Stimulated activated naive CD4-positive, alpha-beta T cell treated with Interleukin-2 at 50 U/mL for 16 hours (primary cell): ENCODE measurements at places on chromosomes 4 and X.

DNA sequence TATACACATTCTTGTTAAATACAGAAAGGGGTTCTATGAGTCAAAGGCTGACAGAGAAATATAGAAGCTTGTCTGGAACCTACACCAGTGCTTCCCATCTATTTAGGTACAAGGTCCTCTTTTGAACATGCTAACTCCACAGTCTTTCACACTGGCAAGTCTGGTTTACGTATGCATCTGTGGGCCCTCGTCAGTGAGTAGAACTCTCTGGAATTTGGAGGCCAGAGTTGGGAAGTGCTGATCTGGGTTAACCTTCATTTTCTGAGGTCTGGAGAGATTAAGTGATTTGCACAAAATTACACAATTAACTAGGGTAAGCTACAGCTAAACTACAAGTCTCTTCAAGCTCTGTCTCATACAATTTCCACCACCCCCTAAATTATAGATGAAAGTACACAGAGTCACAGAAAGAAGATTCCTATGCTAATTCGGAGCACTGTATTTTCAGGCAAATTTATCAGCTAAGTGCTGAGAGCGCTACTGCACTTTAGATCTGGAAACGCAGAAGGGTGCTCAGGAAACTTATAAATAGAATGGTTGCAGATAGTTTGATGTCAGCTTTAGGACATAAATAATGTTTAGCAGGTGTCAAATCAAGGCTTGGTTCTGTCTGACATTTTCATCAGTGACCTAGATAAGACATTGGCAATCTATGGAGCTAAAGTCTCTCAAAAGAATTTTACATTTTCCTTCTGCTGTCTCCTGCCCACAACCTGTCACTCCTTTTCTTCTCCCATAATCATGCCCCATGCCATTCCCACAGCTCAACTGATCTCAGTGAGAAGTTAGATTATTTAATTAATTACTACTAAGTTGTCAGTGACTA lies 43.0 kb upstream of the PDLIM5 start:
- DNase-seq, result no peak

- no peak for DNase-seq
These were observed 609.8 kb downstream of the ZNF674 start for GRCh38 chrX:45935408-45935807.

DNA sequence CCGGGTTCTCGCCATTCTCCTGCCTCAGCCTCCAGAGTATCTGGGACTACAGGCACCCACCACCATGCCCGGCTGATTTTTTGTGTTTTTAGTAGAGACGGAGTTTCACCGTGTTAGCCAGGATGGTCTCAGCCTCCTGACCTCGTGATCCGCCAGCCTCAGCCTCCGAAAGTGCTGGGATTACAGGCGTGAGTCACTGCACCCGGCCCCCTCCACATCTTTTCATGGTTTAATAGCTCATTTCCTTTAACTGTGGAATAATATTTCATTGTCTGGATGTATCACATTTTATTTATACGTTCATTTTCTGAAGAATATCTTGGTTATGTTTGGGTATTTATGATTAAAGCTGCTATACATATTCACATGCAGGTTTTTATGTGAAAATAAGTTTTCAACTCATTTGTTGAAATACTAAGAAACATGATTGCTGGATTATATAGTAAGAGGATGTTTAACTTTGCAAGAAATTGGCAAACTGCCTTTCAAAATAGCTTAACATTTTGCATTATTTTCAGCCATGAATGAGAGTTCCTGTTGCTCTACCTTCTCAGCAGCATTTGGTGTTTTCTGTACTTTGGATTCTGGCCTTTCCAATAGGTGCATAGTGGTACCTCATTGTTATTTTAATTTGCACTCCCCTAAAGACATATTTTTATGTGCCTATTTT lies 591.9 kb downstream of the TECRL start:
- DNase-seq, result no peak

DNA sequence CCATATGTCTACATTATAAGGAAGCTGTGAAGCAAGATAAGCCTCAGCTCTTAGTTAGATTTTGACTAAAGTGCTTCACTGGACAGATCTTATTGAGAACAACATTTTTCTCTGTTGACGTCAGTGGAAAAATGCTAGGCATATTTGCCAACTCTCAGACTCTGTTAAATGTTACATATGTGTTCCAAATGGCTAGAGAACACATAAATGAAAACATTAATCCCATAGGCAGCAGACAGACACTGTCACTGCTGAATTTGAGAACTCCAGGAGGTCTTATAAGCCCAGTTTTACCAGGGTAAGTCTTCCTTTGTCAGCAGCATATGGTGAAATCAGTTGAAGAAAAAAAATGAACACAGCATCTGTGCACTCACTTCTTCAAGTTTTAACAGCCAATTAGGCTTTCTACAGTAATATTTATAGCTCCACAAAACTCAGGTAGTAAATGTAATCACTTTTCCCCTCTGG lies 186.9 kb downstream of the CAMK2D start:
- no peak for DNase-seq

- no peak for DNase-seq
These were observed 32.1 kb upstream of the TEX13D start for GRCh38 chrX:124300405-124300804.
